ENCODE measurements at places on chromosomes 7 and 10.

GRCh38 chr10:120069700-120070099 is 177.2 kb downstream of the SEC23IP start:
- no peak for DNase-seq

GRCh38 chr7:87543623-87544022 is 57.1 kb downstream of the ABCB1 start:
- no peak for DNase-seq

GRCh38 chr7:127135871-127136485 is 116.8 kb downstream of the GRM8 start:
- no peak for DNase-seq

GRCh38 chr7:16084370-16084769 is 337.0 kb downstream of the CRPPA start:
- no peak for DNase-seq

GRCh38 chr7:49520951-49521350 is 252.5 kb upstream of the VWC2 start:
- DNase-seq = no peak

- DNase-seq = no peak
Observed at GRCh38 chr7:2028733-2029132, 204.0 kb downstream of the MAD1L1 start.

- no peak for DNase-seq
Observed at GRCh38 chr7:37495574-37496184, 47.0 kb upstream of the ELMO1 start.

GRCh38 chr7:94243066-94243711 is 151.5 kb upstream of the COL1A2 start:
- DNase-seq = no peak

GRCh38 chr7:26046150-26046549 is 105.8 kb upstream of the NFE2L3 start:
- DNase-seq = no peak

DNA sequence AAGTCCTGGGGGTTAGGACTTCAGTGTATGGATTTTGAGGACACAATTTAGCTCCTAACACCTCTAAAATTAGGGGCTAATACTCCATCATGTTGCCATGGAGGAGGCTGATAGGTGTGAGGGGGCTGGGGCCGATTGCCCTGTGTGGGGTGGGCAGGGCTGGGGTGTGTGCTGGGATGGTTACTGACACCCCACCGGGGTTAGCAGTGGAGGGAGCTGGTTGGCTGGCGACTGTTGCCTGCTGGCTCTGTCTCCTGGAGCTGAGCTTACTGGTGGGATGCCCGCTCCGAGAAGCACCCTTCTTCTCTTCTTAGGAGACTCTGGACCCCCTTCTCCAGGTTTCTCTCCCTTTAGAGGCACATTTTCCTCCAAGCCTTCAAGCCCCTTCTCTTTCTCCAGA is 22.2 kb upstream of the SH2D4B start:
- DNase-seq = no peak

GRCh38 chr10:10796061-10796773 is 221.5 kb upstream of the CELF2 start:
- DNase-seq = no peak

DNA sequence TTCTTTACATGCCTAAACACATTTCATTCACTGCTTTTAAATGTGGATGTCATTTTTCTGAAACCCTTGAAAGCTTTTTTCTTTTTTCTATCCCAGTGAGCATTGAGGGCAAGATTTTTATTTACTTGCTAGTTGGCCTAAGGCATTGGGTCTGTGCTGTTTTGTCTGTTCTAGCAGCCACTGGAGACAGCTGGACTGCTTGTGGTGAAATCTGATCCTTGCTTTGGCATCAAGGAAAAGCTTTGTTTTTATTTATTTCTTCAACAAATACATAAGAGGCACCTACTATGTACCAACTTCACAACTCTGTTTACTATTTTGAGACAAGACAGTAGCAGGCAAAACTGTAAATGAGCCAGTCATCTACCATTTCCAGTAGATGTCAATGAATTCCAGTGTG is 28.4 kb upstream of the PDLIM1 start:
- no peak for DNase-seq

- no peak for DNase-seq
Observed at GRCh38 chr10:14162629-14163344, 167.9 kb downstream of the FRMD4A start.

DNA sequence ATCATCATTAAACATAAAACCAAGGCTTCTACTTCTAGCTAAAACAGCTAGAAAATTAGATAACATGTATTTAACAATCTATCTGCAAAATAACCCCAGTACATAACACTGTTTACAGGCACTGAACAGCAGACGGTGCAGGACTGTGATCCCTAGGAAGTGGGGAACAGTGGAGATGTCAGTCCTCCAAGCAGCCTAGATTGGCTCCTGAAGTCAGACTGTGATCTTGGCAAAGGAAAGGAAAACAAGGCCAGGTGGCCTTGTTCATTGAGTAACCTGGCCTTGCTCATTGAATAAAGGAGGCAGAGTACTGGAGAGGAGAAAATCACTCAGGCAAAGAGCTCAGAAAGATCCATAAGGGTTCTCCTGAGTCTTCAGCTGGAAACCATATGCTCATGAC is 77.7 kb upstream of the DIP2C start:
- DNase-seq = no peak

DNA sequence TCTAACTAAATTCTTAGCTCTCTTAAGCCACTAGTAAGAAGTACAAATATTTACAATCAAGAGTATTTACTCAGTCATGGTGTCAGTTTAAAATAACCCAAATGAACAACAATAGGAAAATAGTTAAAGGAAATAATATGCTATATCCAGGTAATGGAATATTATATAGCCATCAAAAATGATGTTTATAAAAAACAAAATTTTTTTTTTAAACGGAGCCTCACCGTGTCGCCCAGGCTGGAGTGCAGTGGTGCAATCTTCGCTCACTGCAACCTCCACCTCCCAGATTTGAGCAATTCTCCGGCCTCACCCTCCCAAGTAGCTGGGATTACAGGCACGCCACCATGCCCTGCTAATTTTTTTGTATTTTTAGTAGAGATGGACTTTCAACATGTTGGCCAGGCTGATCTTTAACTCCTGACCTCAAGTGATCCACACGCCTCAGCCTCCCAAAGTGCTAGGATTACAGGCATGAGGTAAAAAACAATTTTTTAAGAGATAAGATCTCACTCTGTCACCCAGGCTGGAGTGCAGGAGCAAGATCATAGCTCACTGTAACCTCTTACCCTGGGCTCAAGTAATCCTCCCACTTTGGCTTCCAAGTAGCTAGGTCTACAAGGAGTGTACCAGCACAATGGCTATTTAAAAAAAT is 132.5 kb downstream of the NOC3L start:
- DNase-seq = no peak

GRCh38 chr10:78553792-78554191 is 515.0 kb upstream of the ZMIZ1 start:
- DNase-seq = no peak

DNA sequence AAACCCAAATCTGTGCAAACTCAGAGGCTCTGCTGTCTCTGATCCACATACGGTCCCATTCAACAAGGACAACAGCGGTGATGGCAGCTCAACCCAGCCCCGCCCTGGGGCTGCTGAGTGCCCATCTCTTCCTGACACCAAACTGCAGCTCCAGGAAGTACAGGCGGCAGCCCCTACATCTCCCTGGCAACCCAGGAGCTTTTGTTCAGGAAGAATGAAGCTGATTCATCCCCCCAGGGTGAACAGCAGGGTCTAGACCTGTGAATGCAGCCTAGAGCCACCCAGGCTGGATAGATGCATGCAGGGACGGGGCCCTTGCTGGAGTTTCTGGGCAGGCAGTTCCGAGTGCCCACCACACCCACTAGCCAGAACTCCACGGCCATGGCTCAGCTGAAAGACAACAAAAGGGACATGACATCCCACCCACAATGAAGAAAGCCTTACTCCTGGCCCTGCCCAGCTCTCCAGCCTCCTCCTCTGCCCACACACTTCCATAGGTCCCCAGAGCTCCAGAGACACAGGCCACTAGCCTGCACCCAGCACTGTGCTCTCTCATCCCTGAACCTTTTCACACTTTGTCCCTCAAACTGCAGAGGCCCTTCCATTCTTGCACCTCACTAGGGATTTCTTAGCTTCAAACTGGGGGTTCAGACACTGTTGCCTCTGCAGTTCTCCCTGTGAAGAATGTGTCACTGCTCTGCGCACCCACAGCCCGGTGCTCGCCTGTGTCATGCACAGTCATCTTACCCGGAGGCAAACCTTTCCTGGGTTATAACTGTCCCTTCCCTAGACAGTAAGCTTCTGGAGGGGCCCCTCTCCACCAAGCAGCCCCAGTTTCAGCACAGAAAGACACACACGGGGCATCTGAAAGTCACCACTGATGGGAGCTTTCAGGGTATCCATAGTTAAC is 99.1 kb downstream of the GRID1 start:
- DNase-seq = no peak

DNA sequence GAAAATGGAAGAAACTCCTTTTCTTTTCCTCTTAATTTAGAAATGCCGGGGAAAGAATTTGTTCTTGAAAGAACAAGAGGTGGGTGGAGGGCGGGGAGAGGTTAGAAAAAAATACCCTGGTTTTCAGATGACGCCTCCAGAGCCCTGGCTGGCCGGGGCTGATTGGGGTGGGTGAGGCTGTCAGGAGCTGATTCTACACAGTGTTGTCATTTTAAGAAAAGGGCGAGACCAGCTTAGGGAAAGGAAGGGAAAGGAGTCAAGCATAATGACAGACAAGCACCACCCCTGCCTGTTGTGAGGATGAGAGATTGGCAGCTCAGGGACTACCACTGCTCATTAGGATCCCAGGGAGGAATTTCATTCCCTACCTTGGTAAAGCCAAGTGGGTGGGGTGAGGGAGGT is 9.9 kb upstream of the FAM180A start:
- DNase-seq = no peak

DNA sequence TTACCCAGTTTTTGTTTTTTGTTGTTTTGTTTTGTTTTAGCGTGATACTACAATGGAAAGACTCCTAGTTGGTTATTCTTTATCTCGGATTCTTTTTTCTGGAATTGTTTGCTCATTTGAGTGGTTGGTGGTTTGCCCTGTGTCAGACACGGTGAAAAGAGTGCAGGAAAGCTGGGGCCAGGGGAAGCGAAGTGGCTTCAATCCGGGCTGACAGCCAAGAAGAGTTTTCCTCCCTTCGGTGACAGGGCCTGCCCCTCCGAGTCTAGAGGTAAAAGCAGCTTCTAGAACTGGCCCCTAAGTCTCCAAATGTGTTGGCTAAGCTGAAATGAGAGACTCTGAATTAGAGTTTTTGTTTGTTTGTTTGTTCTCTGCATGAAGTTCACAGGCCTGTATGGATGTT is 5.7 kb upstream of the AP5Z1 start:
- DNase-seq = no peak

DNA sequence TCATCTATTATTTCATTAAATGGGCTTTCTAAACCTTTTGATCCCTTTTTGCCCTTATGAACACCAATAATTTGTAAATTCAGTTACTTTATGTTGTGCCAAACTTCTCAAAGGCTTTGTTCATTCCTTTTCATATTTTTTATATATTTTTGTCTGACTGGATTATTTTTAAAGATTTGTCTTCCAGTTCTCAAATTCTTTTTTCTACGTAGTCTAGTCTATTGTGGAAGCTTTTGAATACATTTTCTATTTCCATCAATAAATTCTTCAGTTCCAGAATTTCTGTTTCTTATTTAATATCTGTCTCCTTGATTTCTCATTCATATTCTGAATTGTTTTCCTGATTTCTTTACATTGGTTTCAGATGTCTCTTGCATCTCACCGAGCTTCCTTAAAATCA is 108.2 kb downstream of the CTNNA3 start:
- DNase-seq = no peak

- DNase-seq = no peak
Observed at GRCh38 chr7:820341-820740, 11.9 kb upstream of the SUN1 start.

DNA sequence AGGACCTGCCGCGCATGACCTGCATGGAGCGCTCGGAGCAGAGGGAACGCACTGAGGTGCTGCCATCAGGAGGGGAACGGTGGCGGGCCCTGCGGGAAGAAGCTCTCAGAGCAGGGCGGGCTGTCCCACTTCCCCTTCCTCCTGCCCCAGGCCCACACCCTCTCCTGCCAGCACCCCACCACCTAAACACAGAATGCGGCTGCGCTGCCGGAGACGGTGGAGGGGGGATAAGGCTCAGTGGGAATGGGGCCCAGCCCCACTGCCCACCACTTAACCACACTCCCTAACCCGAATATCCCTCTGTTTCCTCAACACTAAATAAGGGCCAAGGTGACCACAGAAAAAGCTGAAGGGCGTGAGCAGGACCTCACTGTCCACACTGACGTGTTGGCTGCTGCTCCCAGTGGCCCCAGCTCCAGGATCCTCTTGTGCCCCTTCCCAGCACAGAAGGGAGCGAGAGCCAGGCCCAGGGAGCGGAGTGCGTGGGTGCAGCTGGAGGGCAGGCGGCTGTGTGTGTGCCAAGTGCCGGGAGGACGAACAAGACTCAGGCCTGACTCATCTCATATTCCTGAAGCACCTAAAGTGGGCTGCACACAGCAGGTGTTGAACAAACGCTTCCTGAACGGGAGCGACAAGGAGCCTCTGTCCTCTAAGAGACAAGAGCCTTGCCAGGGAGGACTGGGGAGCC is 116.8 kb downstream of the MAD1L1 start:
- DNase-seq = no peak

GRCh38 chr10:79312601-79313187 is 34.6 kb upstream of the PPIF start:
- DNase-seq = no peak

DNA sequence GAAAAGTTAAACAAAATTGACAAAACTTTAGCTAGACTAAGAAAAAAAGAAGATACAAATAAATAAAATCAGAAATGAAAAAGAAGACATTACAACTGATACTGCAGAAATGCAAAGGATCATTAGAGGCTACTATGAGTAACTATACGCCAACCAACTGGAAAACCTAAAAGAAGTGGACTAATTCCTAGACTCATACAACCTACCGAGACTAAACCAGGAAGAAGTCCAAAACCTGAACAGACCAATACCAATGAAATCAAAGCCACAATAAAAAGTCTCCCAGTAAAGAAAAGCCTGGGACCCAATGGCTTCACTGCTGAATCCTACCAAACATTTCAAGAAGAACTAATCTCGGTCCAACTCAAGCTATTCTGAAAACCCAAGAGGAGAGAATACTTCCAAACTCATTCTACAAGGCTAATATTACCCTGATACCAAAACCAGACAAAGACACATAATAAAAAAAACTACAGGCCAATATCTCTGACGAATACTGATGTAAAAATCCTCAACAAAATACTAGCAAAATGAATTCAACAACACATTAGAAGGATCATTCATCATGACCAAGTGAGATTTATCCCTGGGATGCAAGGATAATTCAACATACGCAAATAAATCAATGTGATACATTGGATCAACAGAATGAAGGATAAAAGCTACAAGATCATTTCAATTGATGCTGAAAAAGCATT is 20.3 kb downstream of the ELAPOR2 start:
- DNase-seq = no peak

GRCh38 chr10:97331153-97331703 is 3.3 kb downstream of the FRAT2 start:
- no peak for DNase-seq
